ENCODE measurements at places on chromosomes 7 and 10.

- DNase-seq = no peak
Observed at GRCh38 chr7:5424749-5425506, 1.3 kb upstream of the TNRC18 start.

DNA sequence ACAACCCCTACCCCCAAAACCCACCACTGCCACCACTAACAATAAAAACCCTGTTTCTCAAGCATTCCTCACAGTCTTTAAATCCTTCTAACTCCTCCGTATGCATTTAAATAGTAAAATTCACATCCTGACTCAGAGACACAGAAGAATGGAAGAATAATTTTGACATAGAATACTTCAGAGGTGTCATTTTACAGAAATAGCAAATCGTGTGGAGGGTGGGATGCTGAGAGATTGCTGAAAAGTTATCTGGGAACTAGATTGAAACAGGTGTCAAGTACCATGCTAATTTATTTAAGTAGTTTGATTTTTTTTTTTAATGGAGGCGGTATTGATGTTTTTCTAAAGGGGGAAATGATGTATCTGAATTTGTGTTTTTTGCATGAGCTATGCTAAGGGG is 575.2 kb upstream of the TPK1 start:
- DNase-seq = no peak

GRCh38 chr10:84552478-84552877 is 224.1 kb downstream of the CCSER2 start:
- no peak for DNase-seq

GRCh38 chr10:68235111-68235510 is 3.2 kb upstream of the ATOH7 start:
- no peak for DNase-seq

GRCh38 chr7:132150711-132151110 is 425.6 kb downstream of the PLXNA4 start:
- DNase-seq = no peak

GRCh38 chr7:97021747-97022490 is 2.7 kb downstream of the DLX5 start:
- no peak for DNase-seq

DNA sequence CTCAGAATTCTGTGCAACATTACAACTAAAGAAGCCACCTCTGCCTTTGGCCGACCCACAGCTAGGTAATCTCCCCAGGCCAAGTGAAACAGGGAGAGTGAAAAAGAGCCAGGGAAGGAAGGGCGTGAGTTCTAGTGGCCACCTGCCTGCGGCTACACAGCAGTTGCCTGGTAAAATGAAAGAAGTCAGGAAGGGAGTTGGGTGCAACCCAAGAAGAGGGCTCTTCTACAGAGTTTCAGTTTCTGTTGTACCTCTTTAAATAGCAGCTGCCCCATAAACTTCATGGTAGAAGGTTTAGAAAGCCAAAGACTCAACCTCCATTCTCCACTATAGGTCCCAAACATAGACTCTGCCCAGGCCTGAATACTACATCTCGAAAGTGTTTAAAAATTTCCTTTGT is 76.2 kb upstream of the TMEM168 start:
- DNase-seq = no peak

DNA sequence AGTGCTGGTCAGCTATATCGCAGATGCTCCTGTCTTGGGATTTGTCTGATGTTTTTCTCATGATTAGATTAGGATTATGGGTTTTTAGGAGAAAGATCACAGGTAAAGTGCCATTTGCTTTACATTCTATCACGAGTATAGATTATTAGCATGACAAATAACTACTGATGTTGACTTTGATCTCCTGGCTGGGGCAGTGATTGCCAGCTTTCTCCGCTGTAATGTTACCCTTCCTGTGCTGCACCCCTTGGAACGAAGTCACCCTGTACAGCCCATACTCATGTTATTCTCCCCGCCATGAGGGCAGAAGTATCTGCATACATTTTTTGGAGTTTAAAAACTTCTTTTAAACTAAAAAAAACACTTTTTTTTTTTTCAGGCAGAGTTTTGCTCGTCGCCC is 10.8 kb upstream of the CLDN4 start:
- no peak for DNase-seq

DNA sequence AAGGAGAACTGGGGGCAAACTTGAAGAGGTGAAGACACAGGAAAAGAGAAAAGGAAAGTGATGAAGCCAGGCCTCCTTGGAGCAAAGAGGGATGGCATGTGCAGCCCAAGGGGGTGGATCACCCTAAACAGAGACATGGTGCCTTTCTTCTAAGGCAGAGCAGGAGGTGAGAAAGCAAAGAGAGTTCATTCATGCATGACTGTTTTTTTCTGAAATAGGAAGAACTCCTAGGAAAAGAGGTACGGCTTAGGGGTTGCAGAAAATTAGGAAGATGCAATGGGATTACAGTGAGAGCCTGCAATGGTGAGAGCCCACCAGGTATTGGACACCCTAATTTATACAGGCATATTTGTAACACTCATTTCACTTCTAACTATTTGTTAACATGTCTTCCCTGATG is 15.9 kb downstream of the ITGB1 start:
- no peak for DNase-seq

DNA sequence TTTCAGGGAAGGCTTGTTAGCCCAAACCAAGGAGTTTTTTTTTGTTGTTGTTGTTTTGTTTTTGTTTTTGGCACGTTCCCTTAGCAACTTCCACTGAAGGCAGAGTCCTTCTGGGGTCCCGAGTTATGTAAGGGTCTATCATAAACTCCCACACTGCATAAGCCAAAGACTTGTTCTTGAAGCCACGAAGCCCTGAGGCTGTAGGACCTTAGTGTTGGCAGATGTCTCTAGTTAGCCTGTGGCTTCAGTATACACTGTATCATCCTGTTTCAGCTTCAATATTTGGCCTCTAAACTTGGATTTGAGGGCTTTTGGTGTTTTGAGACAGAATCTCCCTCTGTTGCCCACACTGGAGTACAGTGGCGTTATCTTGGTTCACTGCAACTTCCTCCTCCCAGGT is 13.6 kb downstream of the KPNA7 start:
- DNase-seq = no peak

- DNase-seq = no peak
Observed at GRCh38 chr10:125721035-125721434, 1.5 kb downstream of the EDRF1 start.

GRCh38 chr7:129702316-129702715 is 90.8 kb downstream of the NRF1 start:
- no peak for DNase-seq

DNA sequence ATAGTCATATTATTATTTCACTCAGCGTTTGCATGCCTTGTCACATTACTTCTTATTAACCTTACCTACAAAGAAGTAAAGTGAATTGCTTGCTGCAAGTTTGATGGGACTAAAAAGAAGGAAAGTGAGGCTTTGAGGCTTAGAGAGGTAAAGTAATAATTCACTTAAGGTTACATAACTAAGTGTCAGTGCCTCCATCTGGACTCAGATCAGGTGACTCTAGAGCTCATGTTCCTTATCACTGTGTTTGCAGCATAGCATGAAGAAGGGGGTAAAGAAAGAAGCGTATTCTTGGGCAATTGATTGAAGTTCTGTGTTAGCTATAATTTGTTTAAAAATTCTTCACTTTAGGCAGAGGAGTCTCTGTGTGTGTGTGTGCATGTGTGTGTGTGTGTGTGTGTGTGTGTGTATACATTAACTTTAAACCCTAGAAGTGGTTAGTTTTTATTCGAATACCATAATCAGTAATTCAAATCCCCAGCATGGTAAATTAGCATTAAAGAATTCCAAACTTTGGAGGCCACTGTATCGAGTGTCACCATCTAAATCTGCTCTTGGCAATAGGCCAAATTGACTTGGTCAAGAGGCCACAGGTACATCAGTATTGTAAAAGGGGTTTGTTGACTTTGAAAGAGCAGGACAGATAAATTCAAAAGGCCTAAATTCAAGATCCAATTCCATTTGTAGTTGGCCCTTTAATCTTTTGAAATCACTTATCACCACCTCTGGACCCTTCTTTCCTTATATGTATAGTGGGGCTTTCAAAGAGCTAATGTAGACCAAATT is 2.2 kb upstream of the PON3 start:
- DNase-seq = no peak

GRCh38 chr7:1512781-1513656 is 8.8 kb upstream of the INTS1 start:
- no peak for DNase-seq

- no peak for DNase-seq
Observed at GRCh38 chr10:32481606-32482005, 35.7 kb downstream of the CCDC7 start.

DNA sequence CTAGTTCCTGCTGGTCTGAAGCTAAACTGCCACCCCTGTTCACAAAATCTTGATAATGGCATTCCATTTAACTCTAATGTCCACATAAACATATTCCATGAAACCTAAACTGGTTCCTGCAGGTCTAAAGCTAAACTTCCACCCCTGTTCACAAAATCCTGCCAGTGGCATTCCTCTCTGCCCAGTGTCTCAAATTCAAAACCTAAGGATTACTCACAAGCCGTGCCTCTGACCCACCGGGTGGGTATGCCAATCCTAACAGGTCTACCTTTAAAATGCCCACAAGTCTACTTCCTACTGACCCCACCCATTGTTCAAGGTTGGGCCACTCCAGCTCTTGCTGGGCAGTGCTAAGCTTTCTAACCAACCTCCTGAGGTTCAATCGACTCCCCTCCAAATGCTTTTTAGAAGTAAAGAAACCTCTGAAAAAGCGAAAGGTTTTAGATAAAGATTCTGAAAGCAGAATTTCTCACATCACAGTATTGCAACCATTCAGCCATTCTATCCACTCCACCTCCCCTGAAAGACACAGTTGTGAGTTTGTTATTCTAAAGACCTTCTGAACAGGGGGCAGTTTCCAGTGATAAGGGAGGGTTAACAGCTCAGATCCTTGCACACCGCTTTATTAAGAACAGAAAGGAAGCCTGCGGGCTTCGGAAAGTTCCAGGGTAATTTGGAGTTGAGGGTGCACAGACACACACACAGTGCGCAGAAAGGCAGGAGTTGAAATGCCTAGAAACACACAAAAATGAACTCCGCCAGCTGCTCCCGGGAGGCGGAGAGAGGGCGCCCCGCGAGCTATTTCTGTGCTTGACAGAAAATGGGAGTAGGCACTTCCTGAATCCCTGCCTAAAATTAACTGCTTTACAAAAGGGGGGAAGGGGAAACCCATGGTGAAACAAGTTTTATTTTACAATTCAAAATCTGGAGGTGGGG is 87.7 kb downstream of the TNS3 start:
- no peak for DNase-seq

- DNase-seq = no peak
Observed at GRCh38 chr10:117699436-117700075, 157.0 kb downstream of the EMX2 start.

DNA sequence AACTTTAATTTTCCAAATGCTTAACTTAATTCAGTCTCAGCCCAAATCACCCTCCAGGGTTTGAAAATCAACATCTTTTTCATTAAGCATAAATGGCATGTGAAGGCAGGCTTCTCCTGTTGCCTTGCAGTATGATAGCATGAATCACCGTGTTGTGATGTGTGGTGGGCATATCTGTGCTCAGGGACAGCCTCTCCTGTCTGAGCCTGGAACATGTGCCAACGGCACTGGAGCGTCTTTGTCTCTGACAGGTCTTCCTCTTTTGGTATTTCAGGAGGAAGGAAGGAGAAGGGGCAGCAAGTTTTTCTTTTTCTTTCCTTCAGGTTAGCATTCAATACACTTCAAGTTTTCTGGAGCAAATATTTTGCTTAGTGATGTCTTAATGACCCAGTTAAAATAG is 57.6 kb downstream of the LRGUK start:
- DNase-seq = no peak

GRCh38 chr10:94075506-94075905 is 81.8 kb downstream of the PLCE1 start:
- no peak for DNase-seq

DNA sequence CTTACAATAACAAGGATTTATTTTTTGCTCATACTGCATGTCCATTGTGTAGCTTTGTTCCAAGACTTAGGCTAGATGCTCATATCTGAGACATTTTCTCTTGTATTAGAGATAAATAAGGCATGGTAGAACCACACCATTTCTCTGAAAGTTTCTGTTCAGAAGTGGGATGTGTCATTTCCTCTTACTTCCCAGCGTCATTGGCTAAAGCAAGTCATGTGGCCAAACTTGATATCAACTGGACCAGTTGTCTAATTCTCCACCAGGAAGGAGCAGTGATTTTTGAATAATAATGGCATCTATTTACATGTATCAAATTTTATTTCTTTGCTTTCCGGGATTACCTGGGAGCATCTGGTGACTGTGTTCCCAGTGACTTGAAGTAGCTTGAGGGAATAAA is 38.3 kb downstream of the AHCYL2 start:
- no peak for DNase-seq

DNA sequence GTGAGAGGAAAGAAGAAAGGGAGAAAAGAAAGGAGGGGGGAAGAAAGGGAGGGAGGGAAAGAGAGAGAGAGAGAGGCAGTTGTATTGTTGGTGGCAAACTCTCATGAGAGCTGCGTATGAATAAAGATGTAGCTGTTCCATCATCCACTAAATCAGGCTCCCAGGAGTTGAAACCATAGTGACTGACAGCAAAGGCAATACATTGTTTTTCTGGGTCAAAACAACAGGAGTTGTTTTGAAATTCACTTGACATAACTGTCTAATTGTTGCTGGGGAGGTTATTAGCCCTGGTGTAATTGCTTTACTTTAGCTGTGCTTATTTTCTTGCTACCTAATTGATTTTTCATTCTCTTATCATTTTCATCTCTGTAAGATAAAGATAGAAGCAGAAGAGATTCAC is 173.4 kb downstream of the NPSR1 start:
- DNase-seq = no peak

DNA sequence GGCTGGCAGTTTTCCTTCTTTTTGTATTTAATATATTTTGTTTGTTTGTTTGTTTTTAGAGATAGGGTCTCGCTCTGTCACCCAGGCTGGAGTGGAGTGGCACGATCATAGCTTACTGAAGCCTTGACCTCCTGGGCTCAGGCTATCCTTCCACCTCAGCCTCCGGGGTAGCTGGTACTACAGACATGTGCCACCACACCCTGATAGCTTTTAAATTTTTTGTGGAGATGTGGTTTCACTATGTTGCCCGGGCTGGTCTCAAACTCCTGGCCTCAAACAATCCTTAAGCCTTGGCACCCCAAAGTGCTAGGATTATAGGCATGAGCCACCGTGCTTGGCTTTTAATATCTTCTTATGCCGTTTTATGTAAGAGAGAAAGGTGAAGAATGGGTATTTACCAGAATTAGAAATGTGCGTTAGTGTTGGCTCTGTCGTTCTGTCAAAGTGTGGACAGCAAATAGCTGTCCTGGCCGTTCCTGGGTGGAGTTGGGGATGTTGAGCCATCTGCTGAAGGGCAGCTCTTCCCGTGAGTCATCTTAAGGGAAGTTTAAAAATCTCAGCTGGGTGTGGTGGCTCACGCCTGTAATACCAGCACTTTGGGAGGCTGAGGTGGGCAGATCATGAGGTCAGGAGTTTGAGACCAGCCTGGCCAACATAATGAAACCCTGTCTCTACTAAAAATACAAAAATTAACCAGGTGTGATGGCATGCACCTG is 14.8 kb downstream of the OGDH start:
- no peak for DNase-seq

All from esophagus squamous epithelium (tissue), 5 donors.